Stimulated activated CD4-positive, alpha-beta T cell treated with anti-CD3 and anti-CD28 coated beads, Interleukin-4, amount 100 ng/mL, for 4 hours (primary cell): ENCODE measurements at places on chromosomes 2 and 18.

DNA sequence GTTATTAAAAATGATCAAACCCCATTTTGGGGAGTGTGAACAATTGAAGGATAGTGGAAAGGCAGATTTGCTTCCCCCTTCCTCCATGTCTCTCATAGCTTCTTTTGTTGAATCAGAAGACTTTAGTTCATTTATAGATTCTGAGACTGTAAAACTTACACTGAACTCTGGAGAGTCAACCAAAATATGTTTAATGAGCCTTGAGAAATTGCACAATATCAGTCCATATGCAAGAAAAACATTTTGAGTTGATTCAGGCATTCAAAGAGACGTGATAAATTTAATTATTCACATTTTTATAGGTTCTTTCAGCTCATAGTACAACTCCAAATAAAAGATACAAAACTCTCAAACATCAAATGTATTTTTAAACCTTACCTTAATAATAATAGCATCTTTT lies 354.4 kb upstream of the SPRED2 start:
- no peak for DNase-seq

- DNase-seq = no peak
Observed at GRCh38 chr2:195532628-195533271, 124.3 kb upstream of the SLC39A10 start.

DNA sequence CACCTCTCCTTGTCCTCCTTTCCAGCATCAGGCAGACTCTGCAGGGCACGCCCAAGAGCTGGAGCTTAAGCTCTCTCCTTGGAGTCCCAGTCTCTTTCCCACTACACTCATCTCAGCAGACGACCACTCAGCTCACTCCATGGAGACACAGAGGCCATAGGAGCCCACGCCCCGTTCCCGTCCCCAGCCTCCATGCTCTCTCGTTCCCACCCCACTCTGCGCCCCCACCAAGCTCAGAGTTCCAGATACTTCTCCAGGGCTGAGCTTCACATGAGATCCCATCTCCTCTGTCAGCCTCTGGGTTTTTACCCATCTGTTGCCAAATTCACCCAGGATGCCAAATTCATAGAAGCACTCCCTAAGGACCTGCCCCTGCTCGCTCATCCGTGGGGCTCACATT lies 87.3 kb downstream of the MALT1 start:
- DNase-seq = no peak

DNA sequence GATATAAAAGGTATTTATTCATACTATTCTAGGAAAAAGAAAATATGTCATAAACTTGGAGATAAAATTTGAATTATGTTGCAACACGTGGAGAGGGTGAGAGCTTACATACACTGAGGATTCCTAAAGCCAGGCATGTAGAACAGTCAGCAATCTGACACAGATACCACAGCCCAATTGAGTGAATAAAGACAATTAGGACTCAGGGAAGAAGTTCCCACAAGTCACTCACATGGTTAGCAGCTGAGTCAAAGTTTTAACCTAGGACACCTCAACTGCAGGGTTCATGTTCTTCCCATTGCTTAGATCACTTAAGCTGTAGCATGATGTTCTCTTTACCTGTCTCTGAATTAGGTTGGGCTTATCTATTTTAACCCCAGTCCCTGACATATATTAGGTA lies 189.5 kb downstream of the CMPK2 start:
- DNase-seq = no peak

- DNase-seq = no peak
Observed at GRCh38 chr2:217996361-217996760, 6.4 kb downstream of the TNS1 start.

DNA sequence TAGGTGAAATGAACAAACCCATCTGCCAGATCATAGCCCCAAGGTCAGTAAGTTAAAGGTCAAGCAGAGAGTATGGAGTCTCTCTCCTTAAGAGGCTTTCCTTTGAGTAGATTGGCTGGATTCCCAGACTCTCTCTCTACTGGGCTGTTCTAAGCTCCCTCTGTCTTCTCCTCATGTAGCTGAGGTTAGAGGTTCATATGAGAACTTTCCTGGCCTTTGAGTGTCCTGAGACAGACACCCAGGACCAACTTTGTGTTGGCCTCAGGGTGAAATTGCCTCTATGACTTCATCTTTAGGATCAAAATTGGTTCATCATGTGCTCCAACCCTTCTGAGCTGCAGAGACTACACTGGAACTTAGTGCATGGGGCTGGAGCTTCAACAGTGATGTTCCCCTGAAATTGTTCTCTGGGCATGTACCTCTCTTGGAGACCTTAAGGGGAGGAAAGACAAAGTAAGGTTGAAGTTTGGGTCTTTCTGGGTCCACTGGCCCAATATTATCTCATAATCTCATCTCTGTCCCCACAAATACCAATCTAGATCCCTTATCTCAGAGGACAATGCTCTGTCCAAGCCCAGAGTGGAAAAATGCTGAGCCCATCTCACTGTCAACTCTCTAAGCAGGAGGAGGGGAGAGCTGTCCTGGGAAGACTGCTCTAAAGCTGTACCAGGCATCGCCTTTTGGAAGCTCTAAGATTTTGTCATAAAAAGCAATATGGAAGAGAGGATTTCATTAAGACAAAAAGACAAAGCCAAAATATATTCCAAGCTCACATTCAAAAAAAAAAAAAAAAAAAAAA lies 177.3 kb upstream of the ARL4C start:
- DNase-seq = no peak

GRCh38 chr2:224210286-224211180 lies 171.4 kb upstream of the SERPINE2 start:
- no peak for DNase-seq
